ENCODE measurements at places on chromosomes 4 and X. TPM values are rescaled to one million over a fixed set of nuclear protein-coding genes. Genes with fewer than 3 reads are reported as not detected.

- no peak for DNase-seq
Observed at GRCh38 chr4:88144048-88144447, 14.4 kb downstream of the ABCG2 start.

DNA sequence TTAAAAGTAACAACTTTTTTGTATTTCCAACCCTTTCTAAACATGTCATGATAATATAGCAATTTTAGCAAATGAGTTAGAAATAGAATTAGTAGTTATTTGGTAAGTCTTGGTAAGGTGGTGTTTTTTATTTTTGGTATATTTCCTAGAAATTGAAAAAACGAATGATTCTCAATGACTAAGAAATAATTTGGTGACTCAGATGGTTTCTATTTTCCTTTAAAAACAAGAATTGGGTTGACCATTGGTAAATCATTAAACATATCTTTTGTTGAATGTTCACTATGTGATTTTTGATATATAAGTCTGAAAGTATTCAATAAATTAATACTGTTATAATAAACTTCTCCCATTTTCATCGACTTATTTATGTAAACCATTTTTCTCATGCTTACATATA, 206.2 kb upstream of the BANK1 start:
- no peak for DNase-seq

DNA sequence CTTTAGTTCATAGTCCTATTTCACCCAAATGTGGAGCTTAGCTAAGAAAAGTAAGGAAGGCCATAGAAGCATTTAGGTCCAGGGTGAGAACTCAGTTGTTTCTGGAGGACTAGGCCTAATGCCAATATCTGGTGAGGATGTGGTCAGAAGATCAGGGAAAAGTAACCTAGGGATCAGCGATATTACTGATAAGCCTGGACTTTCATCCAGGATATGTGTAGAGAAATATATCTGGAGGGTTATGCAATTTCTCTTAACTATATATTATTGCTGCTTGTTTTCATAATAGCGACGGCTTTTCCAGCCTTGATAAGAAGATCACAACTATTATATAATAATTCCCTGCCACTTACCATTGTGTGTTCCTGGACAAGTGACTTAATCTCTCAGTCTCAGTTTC, 81.1 kb downstream of the FRAS1 start:
- DNase-seq: no peak

- peak; percentile 34 for DNase-seq
Observed at GRCh38 chr4:128287141-128287870, at the start of gene PGRMC2. Gene PGRMC2 (minus strand): TSS chr4:128287813. CDS start chr4:128287790, 23 bp downstream.

DNA sequence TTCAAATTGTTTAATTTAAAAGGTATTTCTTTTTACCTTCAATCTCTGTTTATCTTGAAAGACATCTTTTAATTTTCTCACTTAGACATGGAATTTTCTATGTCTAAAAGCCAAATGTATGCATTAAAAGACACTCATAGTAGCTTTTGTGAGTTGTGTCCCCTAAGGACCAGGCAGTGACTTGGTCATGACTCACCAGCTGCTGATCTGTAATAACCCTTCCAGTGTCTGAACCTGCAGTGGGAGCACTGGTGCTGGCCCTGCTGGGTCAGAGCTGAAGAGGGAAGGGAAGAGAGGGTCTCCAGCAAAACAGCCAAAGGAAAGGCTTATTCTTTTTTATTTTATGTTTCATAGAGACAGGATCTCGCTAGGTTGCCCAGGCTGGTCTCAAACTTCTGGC, 31.1 kb upstream of the SH3D19 start:
- no peak for DNase-seq

GRCh38 chr4:135338181-135338580, 1136.6 kb upstream of the PABPC4L start:
- no peak for DNase-seq

DNA sequence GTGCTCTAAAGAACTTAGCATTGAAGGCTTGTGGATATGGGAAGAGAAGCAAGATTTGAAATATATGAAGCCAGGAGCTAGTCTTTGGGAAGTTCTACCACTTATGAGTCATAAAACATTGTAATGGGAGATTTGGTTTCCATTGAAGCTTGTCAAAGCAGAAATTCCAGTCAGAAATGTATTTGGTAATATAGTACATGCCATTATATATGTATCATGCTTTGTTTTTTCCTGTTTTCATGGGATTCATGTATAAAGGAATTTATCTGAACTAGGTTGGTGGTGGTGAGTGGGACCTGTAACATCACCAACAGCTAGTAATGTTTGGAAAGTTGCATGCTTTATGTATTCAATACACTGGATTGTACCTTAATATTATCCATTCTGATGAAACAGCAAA, 14.6 kb upstream of the DCAF8L2 start:
- no peak for DNase-seq

GRCh38 chr4:70505151-70505748, 13.1 kb upstream of the AMTN start:
- no peak for DNase-seq

DNA sequence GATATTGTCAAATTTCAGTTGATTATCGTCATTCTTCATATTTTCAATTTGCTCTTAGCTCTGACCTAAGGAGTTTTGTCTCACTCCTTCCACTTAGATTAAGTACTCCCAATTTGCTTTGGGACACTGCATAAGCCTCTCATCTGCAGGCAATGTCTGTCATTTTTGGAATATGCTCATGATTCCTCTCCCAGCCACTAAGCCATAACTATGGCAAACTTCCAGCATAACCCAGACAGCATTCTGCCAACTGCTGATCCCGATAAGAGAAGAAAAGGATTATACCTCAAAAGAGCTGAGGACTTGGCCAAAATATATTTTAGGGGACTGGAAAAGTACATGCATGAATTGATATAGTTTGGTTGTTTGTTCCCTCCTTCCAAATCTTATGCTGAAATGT, 444.4 kb downstream of the GABRG1 start:
- DNase-seq: no peak

DNA sequence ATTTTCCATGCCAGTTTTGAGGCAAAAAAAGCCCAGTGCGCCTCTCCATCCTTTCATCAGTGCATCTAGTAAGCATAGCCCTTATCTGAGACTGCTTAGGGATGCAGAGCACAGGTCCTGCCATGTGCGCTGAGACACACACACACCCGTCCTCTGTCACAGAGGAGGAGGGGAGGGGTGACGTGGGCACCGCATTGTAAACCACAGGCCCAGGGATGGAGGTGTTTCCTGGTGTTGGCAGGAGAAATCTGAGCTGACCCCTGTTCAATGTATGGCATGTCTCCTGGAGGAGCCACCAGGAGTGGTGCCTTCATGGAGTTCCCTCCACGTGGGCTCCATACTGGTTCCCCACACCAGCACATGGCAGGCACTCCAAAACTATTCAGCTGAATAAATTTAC, 65.8 kb upstream of the HELT start:
- DNase-seq: no peak

DNA sequence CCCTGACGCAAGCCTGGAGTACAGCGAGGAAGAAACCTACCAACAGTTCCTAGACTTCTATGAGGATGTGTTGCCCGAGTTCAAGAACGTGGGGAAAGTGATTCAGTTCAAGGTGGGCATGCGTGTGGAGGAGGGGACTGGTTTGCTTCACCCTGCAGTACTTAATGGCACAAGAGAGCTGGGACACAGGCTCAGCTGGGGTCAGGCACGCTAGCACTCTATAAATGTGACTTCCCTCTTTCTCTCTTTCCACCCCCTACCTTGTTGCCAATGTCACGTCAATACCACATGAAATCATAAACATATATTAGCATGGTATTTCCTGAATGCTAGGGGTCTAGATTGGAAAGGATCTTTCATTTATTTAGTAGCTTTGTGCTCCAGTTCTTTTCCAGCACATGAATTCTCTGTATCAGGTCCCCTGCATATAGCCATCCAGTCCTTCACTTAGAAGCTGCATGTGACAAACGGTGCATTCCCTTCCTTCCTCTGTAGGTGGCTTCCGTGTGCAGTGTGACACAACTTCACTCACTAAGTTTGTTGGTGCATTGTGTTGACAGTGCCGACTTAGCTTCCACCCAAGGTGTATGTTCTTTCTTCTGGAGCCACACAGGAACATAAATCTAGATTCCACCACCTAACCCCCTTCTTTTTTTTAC, 25.6 kb downstream of the ZRSR2 start:
- DNase-seq: no peak

- no peak for DNase-seq
Observed at GRCh38 chrX:154426916-154427770, 1.3 kb upstream of the ATP6AP1 start.

- no peak for DNase-seq
Observed at GRCh38 chr4:28926156-28926555, 1794.0 kb upstream of the PCDH7 start.

- no peak for DNase-seq
Observed at GRCh38 chrX:155023907-155024833, 1.6 kb upstream of the F8 start.

- no peak for DNase-seq
Observed at GRCh38 chrX:48696909-48697727, 584 bp downstream of the SUV39H1 start.

- no peak for DNase-seq
Observed at GRCh38 chr4:153205757-153206156, 1.5 kb downstream of the TRIM2 start.

- no peak for DNase-seq
Observed at GRCh38 chrX:110003167-110004156, 548 bp downstream of the TMEM164 start.

DNA sequence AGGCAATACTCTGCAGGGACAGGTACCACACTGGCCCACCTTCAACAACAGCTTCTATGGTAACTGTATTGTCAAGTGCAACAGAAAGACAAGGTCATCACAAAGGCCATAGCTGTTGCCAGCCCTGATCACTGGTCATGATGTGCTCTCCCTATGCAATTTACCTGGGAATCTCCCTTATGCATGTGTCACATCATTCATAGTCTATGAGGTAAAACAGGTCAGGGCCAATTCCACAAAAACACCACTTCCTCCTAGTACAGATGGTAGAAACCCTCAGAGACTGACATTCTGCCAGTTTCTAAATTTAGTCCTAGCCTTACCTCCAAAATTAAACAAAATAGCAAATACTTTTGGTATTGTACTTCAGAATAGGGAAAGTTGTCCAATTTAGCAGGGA, 132.8 kb downstream of the MGST2 start:
- DNase-seq: no peak

DNA sequence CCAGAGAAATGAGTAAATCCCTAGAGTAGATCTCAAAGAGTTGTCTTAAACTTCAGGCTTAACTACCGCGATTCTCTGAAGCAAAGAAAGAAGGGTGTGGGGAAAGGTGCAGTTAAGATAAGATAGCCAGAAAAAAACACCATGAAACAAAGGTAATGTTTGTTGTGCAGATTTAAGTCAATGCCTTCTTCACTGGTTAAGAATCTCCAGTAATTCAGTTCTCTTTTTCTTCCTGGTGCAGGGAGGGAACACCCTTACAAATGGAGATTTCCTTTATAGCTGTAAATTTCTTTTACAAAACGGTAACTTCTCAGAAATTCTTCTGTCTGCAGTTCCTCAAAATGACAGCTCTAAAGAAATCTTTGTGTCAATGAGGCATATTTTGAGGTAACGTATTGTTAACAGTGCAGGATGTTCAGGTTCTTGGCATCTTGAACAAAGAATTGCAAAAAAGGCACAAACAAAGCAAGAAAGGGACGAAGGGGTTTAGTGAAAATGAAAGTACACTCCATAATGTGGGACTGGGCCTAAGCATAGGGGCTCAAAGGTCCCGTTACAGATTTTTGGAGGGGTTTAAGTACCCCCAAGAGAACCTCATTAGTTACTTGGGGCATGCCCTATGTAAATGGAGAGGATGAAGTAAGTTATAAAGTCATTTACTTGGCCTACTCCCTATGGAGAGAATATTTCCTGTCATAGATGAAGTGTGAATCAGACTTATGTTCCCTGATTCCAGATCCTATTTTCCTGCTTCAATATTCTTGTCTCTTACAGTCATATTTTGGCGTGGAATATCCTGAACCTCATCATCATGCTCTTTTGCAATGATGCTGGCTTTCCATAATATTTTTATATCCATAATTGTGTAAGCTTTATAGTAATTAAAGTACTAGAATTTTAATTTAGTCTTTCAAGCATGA, 492.0 kb downstream of the PCDH11X start:
- no peak for DNase-seq

- no peak for DNase-seq
Observed at GRCh38 chr4:185096032-185096653, 46.9 kb upstream of the SLC25A4 start.

- no peak for DNase-seq
Observed at GRCh38 chr4:24980064-24980690, 50.6 kb downstream of the LGI2 start.

GRCh38 chr4:7209699-7210098, 17.4 kb downstream of the SORCS2 start:
- DNase-seq: no peak

- DNase-seq: no peak
Observed at GRCh38 chr4:138204507-138204906, 37.6 kb downstream of the SLC7A11 start.

DNA sequence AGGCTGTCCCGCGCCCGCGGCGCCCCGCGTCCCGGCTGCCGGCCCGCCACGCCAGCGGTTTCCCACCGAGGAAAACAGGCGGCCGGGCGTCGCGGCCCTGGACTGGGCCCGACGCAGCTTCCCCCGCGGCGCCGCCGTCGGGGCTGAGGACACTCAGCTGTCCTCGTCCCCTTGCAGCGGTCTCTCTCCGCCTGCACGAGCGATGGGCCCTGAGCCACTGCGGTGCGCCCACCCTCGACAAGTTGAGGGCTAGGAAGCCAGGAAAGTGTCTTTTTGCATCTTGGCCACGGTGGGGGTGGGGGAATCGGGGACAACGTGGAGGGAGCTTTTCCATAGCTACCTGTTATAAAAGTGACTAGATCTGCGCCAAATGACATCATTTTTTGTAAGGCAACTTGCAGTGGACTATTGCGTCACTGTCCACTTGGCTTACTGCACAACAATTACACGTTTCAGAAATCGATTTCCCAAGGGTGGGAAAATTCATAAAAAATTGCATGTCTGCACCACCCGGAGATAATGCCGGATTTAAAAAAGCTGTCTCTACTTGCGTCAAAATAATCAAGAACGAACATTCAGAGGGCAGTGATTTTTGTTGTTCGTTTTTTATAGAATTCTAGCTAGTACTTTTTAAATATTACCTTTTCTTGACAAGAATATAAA, 1.1 kb downstream of the KLHL15 start:
- DNase-seq: no peak

GRCh38 chr4:48681856-48682255, 98.2 kb downstream of the FRYL start:
- no peak for DNase-seq

The ADAM29 gene
- polyA plus RNA-seq: not detected

The PQBP1 gene
- polyA plus RNA-seq: 89.9 TPM

The LDB2 gene
- 85.7 TPM for polyA plus RNA-seq

The TMPRSS11D gene
- 0.29 TPM for polyA plus RNA-seq

The PTCHD1 gene
- polyA plus RNA-seq: 0.56 TPM

The CCNA2 gene
- 36.0 TPM for polyA plus RNA-seq

The IL15 gene
- 2.1 TPM for polyA plus RNA-seq

The S100P gene
- polyA plus RNA-seq: 4.6 TPM

The NXF2 gene
- polyA plus RNA-seq: 0.33 TPM

The ITIH6 gene
- 0.11 TPM for polyA plus RNA-seq

The RASL11B gene
- polyA plus RNA-seq: 54.7 TPM

The RHOXF1 gene
- 0.17 TPM for polyA plus RNA-seq

The VSIG4 gene
- polyA plus RNA-seq: 5.6 TPM

The CFAP299 gene
- 0.42 TPM for polyA plus RNA-seq

The TRIM61 gene
- polyA plus RNA-seq: 3.6 TPM

The ARAP2 gene
- 7.7 TPM for polyA plus RNA-seq

The ACE2 gene
- polyA plus RNA-seq: 46.2 TPM

The SATL1 gene
- 0.49 TPM for polyA plus RNA-seq

All from left renal cortex interstitium (tissue), 4 donors.